CD4-positive, CD25-positive, alpha-beta regulatory T cell (primary cell): ENCODE measurements at places on chromosomes 11 and 22. TPM values are rescaled to one million over a fixed set of nuclear protein-coding genes. Genes with fewer than 3 reads are reported as not detected.

The SMC1B gene
- not detected for polyA plus RNA-seq

The KREMEN1 gene
- not detected for polyA plus RNA-seq

The SLC1A2 gene
- polyA plus RNA-seq, result not detected

The MEI1 gene
- polyA plus RNA-seq, result 223 TPM

The MRGPRE gene
- polyA plus RNA-seq, result not detected

The RFPL1 gene
- not detected for polyA plus RNA-seq

The RBMXL2 gene
- polyA plus RNA-seq, result not detected

The CALCA gene
- polyA plus RNA-seq, result not detected

The RIC3 gene
- polyA plus RNA-seq, result 1.5 TPM
